ENCODE measurements at places on chromosomes 7 and 10. TPM values are rescaled to one million over a fixed set of nuclear protein-coding genes. Genes with fewer than 3 reads are reported as not detected.

Gene CPA1
- not detected for total RNA-seq

- no peak for DNase-seq
- peaks cover 77% of the 10 kb centered on the region for H3K27me3 ChIP-seq
- H3K4me3 ChIP-seq = peak overlapping the region; percentile 43
- H3K4me1 ChIP-seq = peaks cover 11% of the 10 kb centered on the region
- no peak overlapping the region for H3K27ac ChIP-seq
These were observed 652 bp downstream of the HMX2 start for GRCh38 chr10:123148414-123149161.

- DNase-seq = peak; percentile 55
- no peak overlapping the region for H3K27ac ChIP-seq
- no peaks in the 10 kb centered on the region for H3K27me3 ChIP-seq
- H3K36me3 ChIP-seq = no peaks in the 10 kb centered on the region
These were observed 164.3 kb downstream of the BMPER start for GRCh38 chr7:34069676-34070075.

DNA sequence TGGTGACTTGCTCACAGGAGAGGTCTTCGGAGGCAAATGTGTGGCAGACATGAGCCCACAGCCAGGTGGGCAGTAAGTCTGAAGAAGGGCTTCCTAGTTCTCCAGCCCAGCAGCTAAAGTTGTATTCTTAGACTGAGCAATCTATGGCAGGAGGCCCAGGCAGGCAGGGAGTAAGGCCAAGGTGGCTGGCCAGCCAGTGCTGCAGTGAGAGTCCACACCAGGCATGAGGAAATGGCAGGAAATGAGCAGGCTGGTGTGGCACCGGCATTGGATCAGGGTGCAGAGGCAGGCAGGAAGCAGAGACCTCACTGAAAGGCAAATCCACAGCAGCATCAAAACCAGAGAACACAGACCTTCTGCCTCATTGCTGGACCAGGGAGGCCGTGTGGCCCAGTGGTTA, 84.6 kb upstream of the PDE1C start:
- H3K4me1 ChIP-seq = no peaks in the 10 kb centered on the region
- no peaks in the 10 kb centered on the region for H3K36me3 ChIP-seq
- peak; percentile 31 for DNase-seq
- no peaks in the 10 kb centered on the region for H3K27me3 ChIP-seq
